Endothelial cell (in vitro differentiated cells): ENCODE measurements at places on chromosomes 7 and 10.
A peak's percentile ranks its signal among the peaks of the same experiment; 100 is the strongest.

DNA sequence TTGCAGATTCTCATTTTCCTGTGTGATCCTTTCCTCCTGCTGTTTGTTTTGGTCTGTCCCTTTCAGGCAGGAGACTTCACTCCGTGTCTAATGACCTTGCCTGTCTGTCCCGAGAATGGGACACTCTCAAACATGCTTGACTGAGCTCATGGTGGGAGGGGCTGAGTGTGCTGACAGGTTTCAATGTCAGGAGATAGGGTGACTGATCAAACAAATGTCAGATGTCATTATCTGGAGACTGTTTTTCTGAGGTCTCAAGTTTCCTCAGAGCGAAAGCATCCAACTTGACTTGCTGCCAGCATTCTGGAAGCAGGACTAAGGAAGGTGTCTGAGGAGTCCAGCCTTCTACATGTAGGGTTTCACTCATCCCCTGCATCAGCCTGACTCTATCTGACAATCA, 228.8 kb upstream of the KIAA1217 start:
- peaks cover under 1% of the 10 kb centered on the region for H3K27me3 ChIP-seq
- no peaks in the 10 kb centered on the region for H3K36me3 ChIP-seq
- peaks cover 8% of the 10 kb centered on the region for H3K4me1 ChIP-seq
- no peak for DNase-seq
- no peak overlapping the region for H3K4me3 ChIP-seq

DNA sequence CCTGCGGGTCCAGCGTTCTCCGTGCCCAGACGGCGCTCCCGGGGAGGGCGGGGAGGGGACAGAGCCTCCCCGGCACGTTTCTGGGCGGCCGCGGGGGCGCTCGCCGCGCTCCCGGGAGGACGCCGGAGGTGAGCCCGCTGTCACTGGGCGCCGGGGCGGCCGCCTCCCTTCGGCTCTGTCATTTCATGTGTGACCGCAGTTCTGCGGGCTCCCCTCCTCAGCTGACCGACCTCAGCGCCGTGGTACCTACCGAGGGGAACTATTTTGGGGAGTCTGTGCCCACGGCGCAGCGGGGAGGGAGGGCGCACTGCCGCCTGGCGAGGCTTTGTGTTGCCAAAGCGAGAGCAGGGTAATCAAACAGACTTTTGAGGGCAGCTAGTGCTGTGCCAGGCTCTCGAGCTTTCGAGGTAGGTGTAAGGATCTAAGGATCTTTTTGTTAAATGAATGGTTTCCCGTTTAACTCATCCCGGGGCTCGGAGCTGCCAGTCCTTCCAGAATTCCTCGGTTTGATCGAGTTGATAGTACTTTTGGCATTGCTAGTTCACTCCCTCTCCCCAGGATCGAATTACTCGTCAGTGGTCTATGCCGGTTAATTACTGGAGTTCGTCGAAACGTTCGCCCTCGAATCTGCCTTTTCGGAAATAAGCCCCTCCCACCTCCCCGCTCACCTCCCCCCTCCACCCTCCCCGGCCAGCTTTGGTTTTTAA, 1.9 kb downstream of the ARID5B start:
- peak overlapping the region; percentile 92 for H3K4me3 ChIP-seq
- H3K4me1 ChIP-seq = peaks cover 21% of the 10 kb centered on the region
- peak; percentile 31 for DNase-seq

GRCh38 chr10:89845541-89846280, 144.3 kb downstream of the KIF20B start:
- no peaks in the 10 kb centered on the region for H3K4me1 ChIP-seq
- H3K27ac ChIP-seq = no peak overlapping the region
- no peaks in the 10 kb centered on the region for H3K36me3 ChIP-seq
- H3K27me3 ChIP-seq = peaks cover 2% of the 10 kb centered on the region
- no peak overlapping the region for H3K4me3 ChIP-seq

GRCh38 chr10:115023715-115024114, 69.5 kb upstream of the ATRNL1 start:
- H3K4me3 ChIP-seq = no peak overlapping the region
- no peaks in the 10 kb centered on the region for H3K4me1 ChIP-seq
- H3K27ac ChIP-seq = no peak overlapping the region
- DNase-seq = no peak

DNA sequence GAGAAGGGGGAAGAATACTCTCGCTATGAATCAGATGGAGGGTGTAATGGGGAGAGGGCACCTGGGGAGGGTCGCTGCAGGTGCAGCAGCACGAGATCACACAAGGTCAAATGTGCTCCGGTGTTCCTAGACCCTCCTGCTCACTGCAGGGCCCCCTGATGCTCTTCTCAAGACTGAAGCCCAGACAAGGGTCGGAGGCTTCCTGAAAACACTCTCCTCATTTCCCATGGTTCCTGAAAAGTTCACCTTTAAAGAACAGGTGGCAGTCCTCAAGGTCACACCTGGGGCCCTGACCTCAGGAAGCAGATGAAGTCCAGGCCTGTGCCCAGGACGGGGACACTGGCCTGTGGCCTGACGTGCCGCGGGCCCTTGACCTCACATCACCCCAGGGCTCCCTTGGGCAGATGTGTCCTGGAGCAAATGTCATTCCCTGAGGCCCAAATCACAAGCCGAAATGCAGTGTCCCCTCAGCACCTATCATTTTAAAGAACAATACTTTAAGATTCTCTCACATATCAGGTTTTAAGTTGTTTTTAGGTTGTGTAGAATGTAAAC, 289.8 kb downstream of the GLRX3 start:
- H3K27me3 ChIP-seq = peaks cover 5% of the 10 kb centered on the region
- no peaks in the 10 kb centered on the region for H3K4me1 ChIP-seq
- H3K27ac ChIP-seq = no peak overlapping the region
- no peak for DNase-seq
- no peak overlapping the region for H3K4me3 ChIP-seq
- peaks cover 11% of the 10 kb centered on the region for H3K36me3 ChIP-seq

- H3K36me3 ChIP-seq = no peaks in the 10 kb centered on the region
- no peaks in the 10 kb centered on the region for H3K4me1 ChIP-seq
- H3K27ac ChIP-seq = no peak overlapping the region
- no peaks in the 10 kb centered on the region for H3K27me3 ChIP-seq
Observed at GRCh38 chr7:54906963-54907362, 111.9 kb upstream of the EGFR start.

DNA sequence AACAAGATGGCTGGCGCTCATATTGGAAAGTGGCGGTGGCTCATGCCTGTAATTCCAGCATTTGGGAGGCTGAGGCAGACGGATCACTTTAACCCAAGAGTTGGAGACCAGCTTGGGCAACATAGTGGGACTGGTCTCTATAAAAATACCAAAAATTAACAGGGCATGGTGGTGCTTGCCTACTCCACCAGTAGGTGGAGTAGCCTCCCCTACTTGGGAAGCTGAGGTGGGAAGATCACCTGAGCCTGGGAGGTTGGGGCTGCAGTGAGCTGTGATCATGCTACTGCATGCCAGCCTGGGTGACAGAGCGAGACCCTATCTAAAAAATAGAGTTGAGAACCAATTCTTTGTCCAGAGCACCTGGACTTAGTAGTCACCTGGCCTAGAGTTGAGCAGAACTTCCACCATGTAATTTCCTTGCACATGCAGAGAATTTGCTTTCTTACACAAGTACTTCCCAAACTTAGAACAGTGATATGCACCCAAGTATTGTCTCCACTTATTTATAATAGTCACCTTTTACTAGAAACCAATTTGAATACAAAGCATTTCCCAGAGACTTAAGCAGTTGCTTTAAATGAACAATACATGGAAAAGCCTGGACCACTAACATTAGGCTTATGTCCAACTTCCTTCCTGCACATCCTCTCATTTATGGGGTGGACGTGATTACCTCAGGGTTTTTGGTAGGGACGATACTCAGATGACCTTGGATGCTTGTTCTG, 15.9 kb downstream of the LAMB4 start:
- peak overlapping the region; percentile 11 for H3K27ac ChIP-seq
- H3K36me3 ChIP-seq = no peaks in the 10 kb centered on the region
- peak; percentile 25 for DNase-seq
- no peak overlapping the region for H3K4me3 ChIP-seq
- peaks cover 10% of the 10 kb centered on the region for H3K4me1 ChIP-seq
- no peaks in the 10 kb centered on the region for H3K27me3 ChIP-seq

DNA sequence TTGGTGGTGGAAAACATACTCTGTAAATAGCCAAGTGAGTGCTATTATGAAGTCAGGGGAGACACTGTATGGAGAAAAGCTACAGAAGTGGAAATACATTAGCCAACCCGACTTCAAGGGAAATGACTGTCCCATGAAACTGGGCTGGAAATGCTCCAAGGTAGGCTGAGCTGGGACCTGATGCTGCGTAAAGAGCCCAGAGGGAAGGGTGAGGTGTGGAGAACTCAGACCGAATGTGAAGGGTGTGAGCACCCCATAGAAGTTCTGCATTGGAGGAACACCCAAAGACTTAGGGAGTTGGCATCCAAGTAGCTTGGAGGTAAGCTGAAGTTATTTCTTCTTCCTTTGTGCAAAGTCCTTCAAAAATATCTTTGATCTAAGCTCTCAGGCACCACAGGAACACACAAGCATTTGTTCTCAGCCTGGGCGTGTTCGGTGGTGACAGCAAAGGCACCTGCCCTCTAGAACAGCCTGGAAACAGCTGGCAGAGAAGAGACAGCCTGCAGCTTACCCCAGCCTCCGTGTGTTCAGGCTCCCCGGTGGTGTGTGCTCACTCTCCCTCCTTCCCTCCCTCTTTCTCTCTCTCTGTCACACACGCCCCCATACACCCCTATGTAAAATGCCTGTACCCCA, 19.1 kb upstream of the GJD4 start:
- no peak for DNase-seq
- H3K4me1 ChIP-seq = no peaks in the 10 kb centered on the region
- peaks cover 5% of the 10 kb centered on the region for H3K27me3 ChIP-seq

- no peak overlapping the region for H3K4me3 ChIP-seq
- peaks cover 2% of the 10 kb centered on the region for H3K27me3 ChIP-seq
- no peak overlapping the region for H3K27ac ChIP-seq
- DNase-seq = no peak
Observed at GRCh38 chr10:114655671-114656070, 2.4 kb downstream of the ABLIM1 start.

DNA sequence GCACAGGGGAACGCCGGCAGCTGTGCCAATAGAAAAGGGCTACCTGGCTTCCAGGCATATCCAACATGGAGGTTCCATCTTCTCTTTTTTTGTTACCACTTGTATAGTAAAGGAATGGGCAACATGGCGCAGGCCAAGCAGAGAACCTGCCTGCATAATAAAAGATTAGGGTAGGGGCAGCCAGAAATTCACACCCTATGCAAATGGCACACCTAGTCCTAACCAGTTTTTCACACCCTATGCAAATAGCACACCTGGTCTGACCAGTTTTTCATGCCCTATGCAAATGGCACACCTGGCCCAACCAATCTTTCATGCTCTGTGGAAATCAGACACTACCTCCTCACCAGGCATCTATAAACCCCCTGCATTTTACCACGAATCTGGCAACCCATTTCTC, 369.5 kb downstream of the IPMK start:
- H3K27ac ChIP-seq = no peak overlapping the region
- H3K4me1 ChIP-seq = no peaks in the 10 kb centered on the region
- H3K27me3 ChIP-seq = no peaks in the 10 kb centered on the region
- DNase-seq = no peak

GRCh38 chr7:158409816-158410330, 177.8 kb downstream of the PTPRN2 start:
- DNase-seq = no peak
- H3K27ac ChIP-seq = no peak overlapping the region
- peaks cover 16% of the 10 kb centered on the region for H3K27me3 ChIP-seq

DNA sequence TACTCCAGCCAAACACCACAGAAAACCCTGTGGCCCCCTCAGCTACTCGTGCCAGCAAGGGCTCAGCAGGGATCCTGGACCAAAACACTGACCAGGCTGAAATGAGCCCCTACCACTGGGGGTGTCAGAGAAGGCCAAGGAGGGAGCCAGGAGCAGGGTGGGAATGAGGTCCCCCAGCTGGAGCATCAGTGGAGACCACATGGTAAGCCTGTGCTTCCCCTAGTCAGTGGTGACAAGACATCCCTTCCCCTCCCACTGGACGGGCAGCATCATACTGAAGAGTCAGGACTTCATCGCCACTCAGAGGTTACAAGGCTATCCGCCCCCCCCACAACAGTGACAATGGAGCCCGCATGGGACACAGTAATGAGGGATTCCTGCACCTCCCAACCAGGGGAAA, 99.6 kb downstream of the LHPP start:
- H3K4me3 ChIP-seq = no peak overlapping the region
- DNase-seq = no peak
- H3K27me3 ChIP-seq = peaks cover 4% of the 10 kb centered on the region
- no peaks in the 10 kb centered on the region for H3K4me1 ChIP-seq
- H3K27ac ChIP-seq = no peak overlapping the region

GRCh38 chr7:77950548-77950947, 152.0 kb downstream of the PHTF2 start:
- no peak overlapping the region for H3K4me3 ChIP-seq
- no peak overlapping the region for H3K27ac ChIP-seq
- H3K4me1 ChIP-seq = no peaks in the 10 kb centered on the region
- no peak for DNase-seq
- no peaks in the 10 kb centered on the region for H3K36me3 ChIP-seq

GRCh38 chr7:24966802-24967201, 13.2 kb downstream of the OSBPL3 start:
- H3K4me1 ChIP-seq = no peaks in the 10 kb centered on the region
- H3K27ac ChIP-seq = no peak overlapping the region
- no peaks in the 10 kb centered on the region for H3K27me3 ChIP-seq

DNA sequence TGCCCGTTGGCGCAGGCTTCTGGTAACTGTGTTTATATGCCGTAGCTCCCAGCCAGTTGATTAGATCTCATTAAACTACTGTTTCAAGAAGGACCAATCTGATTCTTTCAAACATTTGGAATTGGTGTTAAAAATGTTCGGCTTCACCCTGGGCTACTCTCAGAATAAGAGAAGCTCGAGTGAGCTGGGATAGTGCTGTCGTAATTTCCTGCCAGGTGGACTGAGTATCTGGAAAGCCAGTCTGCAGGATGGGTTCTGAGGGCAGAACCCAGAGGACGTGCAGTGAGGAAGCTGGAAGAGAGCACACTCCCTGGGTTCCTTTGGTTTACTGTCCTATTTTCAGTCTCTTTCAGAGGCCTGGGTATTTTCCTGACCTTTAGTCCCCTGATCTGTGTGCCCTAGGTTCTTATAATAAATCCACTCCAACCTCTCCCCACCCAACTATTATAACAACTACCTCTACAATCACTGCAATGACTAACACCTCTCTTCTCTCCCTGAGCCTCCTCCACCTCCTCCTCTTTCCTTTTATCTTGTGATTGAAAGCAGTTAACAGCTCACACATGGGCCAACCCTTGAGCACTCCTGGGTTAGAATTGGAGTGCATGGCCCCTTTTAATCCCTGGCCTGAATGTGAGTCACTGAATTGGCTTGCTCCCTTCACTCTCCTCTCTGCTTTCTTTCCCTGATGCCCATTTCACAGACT, 63.0 kb downstream of the AOAH start:
- peaks cover 48% of the 10 kb centered on the region for H3K4me1 ChIP-seq
- no peak overlapping the region for H3K27ac ChIP-seq
- no peaks in the 10 kb centered on the region for H3K36me3 ChIP-seq
- no peak for DNase-seq
- no peak overlapping the region for H3K4me3 ChIP-seq

GRCh38 chr10:119443970-119444660, 98.4 kb downstream of the RGS10 start:
- peaks cover 56% of the 10 kb centered on the region for H3K36me3 ChIP-seq
- H3K27me3 ChIP-seq = peaks cover 37% of the 10 kb centered on the region
- H3K4me1 ChIP-seq = peaks cover 9% of the 10 kb centered on the region

- no peaks in the 10 kb centered on the region for H3K36me3 ChIP-seq
- no peak overlapping the region for H3K4me3 ChIP-seq
- no peak overlapping the region for H3K27ac ChIP-seq
- peaks cover 1% of the 10 kb centered on the region for H3K27me3 ChIP-seq
- H3K4me1 ChIP-seq = no peaks in the 10 kb centered on the region
Observed at GRCh38 chr7:54897891-54898290, 120.9 kb upstream of the EGFR start.
